Ovary (tissue), 10 donors: ENCODE measurements at places on chromosomes 13 and 19. TPM values are rescaled to one million over a fixed set of nuclear protein-coding genes. Genes with fewer than 3 reads are reported as not detected.

S1PR2 gene
- 25.9 TPM for total RNA-seq

GRIN3B gene
- not detected for total RNA-seq

GRCh38 chr19:30066781-30067759 is 125.0 kb downstream of the URI1 start:
- H3K27ac ChIP-seq, result no peak overlapping the region
- no peaks in the 10 kb centered on the region for H3K36me3 ChIP-seq
- H3K4me3 ChIP-seq, result no peak overlapping the region
- H3K27me3 ChIP-seq, result no peaks in the 10 kb centered on the region

ZNF888 gene
- 4.2 TPM for total RNA-seq

DNA sequence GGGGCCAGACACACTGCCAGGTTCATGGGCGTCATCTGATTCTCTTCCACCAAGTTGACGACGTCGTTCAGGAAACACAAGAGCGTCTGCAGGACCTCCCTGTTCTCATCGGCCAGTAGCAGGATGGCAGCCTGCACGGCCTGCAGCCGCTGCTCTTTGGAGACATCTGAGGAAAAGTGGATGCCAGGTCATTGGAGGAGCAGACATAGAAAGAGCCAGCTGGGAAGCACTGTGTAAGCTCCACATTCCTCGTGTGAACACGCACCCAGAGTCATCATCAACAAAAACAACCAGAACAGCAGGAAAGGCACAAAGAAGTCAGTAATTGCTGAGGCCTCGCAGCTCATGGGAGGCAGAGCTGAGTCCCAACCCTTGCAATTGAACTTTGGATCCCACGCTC is 96.5 kb downstream of the KL start:
- H3K36me3 ChIP-seq, result no peaks in the 10 kb centered on the region
- peaks cover 16% of the 10 kb centered on the region for H3K4me1 ChIP-seq
- no peak for DNase-seq
- no peaks in the 10 kb centered on the region for H3K27me3 ChIP-seq
- H3K27ac ChIP-seq, result no peak overlapping the region

DNA sequence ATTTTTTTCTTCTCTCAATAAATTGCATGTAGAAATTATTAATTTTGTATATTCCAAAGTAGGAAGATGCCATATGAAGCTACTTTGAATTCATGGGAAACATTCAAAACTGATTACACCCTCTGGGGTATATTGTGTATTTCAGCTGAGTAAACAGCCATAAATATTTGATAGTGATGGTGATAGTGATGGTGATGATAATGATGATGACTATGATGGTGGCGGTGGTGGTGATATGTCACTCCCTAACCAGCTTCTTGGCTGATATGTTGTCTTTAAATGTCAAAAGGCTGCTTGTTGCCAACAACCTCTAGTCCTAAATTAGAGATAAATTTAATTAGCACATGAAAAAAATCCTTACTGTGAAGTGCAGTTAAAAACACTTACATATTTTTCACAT is 102.0 kb downstream of the LRCH1 start:
- no peaks in the 10 kb centered on the region for H3K27me3 ChIP-seq
- peaks cover 6% of the 10 kb centered on the region for H3K4me1 ChIP-seq
- H3K4me3 ChIP-seq, result no peak overlapping the region

- H3K27me3 ChIP-seq, result no peaks in the 10 kb centered on the region
- peaks cover 3% of the 10 kb centered on the region for H3K4me1 ChIP-seq
- DNase-seq, result no peak
- no peak overlapping the region for H3K4me3 ChIP-seq
- no peak overlapping the region for H3K27ac ChIP-seq
Observed at GRCh38 chr13:35704331-35704730, 227.8 kb upstream of the MAB21L1 start.

C3 gene
- total RNA-seq, result 130 TPM
